Mesothelial cell of epicardium (in vitro differentiated cells): ENCODE measurements at places on chromosomes 13 and 19. TPM values are rescaled to one million over a fixed set of nuclear protein-coding genes. Genes with fewer than 3 reads are reported as not detected.

DNA sequence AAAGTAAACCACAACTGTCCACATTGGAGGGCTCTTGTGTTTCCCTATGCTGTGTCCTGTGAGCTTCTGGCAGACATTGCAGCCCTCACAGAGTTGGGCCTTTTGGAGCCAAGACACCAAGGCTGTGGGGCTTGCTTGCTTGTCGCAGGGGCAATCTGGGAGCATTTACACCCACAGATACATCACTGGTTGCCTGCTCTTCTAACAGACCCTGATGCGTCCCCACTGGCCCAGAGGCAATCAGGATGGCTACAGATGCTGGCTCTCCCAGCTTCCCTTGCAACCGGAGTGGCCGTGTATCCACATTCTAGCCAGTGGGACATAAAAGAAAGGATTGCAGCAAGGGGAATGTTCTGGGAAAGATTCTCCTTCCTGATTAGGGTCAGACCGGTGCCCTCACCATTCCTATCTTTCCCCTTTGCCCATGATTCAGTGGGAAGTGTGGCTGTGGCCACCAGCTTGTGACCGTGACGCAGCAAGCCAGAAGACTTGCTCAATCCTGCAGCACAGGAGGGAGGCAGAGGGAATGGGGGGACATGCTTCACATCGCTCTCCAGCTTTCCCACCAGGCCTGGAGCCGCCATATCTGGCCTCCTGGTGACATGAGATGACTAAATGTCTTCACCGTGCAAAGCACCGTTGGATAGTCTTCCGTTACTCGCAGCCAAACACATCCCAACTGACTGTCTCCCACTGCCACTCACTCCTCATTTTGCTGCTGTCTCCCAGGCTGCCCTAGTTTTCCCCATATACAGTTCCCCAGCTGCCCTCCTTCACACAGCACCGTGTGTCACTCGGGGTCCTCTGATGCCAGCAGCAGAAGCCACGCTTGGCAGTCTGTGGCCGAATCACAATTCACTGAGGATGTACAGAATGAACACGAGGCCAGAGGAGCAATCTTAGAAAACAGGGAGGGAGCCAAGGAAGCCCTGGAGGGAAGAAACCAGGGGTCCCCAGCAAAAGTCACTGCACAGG is 151.0 kb downstream of the DPF1 start:
- peaks cover 13% of the 10 kb centered on the region for H3K36me3 ChIP-seq
- no peak overlapping the region for H3K27ac ChIP-seq
- H3K4me3 ChIP-seq, result no peak overlapping the region
- no peaks in the 10 kb centered on the region for H3K27me3 ChIP-seq
- peaks cover 3% of the 10 kb centered on the region for H3K4me1 ChIP-seq

GARIN5A gene
- total RNA-seq, result 10.1 to 12.7 TPM (median 11.5 TPM) in 3 replicates

NUDT15 gene
- 10.4 to 10.8 TPM (median 10.6 TPM) in 3 replicates for total RNA-seq

DNA sequence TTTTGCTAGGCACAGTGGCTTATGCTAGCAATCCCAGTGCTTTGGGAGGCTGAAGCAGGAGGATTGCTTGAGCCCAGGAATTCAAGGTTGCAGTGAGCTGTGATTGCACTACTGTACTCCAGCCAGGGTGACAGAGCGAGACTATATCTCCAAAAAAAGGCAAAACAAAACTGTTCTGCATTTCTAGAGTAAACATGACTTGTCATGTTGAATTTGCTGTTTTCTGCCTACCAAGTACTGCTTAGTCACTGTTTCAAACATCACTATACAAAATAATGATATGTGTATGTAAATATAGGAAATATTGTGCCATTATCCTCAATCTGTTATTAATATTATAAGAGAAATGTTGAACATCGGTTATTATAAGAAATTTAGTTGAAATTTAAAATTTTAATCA is 9.2 kb downstream of the RFC3 start:
- no peak for DNase-seq
- H3K4me3 ChIP-seq, result no peak overlapping the region
- no peaks in the 10 kb centered on the region for H3K4me1 ChIP-seq
- peaks cover 2% of the 10 kb centered on the region for H3K36me3 ChIP-seq

DNA sequence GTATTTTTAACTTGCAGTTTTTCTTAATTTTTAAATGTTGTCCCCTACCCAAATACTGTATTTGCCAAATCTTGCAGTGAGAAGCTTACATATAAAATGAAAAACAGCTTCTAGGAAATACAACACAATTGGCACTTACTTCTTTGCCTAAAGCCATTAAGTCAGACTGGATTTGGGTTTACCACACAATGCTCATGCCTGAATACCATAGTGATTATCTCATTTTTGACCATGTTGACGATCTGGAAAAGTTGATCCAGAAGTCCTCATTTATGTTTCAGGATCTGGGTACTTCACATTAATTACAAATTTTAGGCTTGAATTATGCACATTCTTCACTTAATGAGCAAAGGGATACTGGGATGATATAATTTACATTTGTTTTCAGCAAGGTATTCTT is 2.4 kb downstream of the RNF6 start:
- H3K36me3 ChIP-seq, result peaks cover 18% of the 10 kb centered on the region
- H3K4me3 ChIP-seq, result peak overlapping the region; percentile 100

MUC16 gene
- 0.60 to 1.1 TPM (median 0.66 TPM) in 3 replicates for total RNA-seq

- DNase-seq, result no peak
- H3K36me3 ChIP-seq, result peaks cover 62% of the 10 kb centered on the region
- peak overlapping the region; percentile 98 for H3K27ac ChIP-seq
- no peaks in the 10 kb centered on the region for H3K27me3 ChIP-seq
- peaks cover 18% of the 10 kb centered on the region for H3K4me1 ChIP-seq
- H3K4me3 ChIP-seq, result peak overlapping the region; percentile 94
Measured at GRCh38 chr19:52028780-52029123, 573 bp upstream of the ZNF614 start.

GRCh38 chr19:35468637-35469036 is 20.6 kb downstream of the FFAR2 start:
- H3K36me3 ChIP-seq, result no peaks in the 10 kb centered on the region
- H3K27ac ChIP-seq, result no peak overlapping the region
- no peak overlapping the region for H3K4me3 ChIP-seq

DNA sequence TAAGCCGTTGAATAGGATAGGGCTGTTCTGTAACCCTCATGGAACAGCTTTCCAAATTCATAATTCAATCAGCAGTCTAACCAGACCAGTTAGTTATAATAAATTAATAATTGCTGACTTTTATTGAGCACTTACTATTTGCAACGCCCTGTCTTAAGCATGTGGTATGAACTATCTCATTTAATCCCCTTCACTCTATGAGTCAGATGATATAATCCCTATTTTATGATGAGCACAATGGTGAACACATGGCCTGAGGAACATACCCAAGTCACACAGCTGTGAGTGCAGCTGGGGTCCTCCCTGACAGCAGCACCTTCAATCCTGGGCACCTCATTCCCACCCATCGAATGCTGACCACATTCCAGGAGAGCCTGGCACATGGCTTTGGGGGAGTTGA is 28.0 kb upstream of the SACS start:
- no peaks in the 10 kb centered on the region for H3K27me3 ChIP-seq
- no peak overlapping the region for H3K4me3 ChIP-seq
- no peaks in the 10 kb centered on the region for H3K36me3 ChIP-seq
- DNase-seq, result no peak
- H3K4me1 ChIP-seq, result peaks cover 35% of the 10 kb centered on the region

- no peaks in the 10 kb centered on the region for H3K27me3 ChIP-seq
- H3K27ac ChIP-seq, result peak overlapping the region; percentile 90
- H3K4me3 ChIP-seq, result peak overlapping the region; percentile 47
- H3K4me1 ChIP-seq, result peaks cover 55% of the 10 kb centered on the region
- H3K36me3 ChIP-seq, result peaks cover 8% of the 10 kb centered on the region
- no peak for DNase-seq
Measured at GRCh38 chr13:113493315-113493951, 2.9 kb upstream of the DCUN1D2 start.

ZNF433 gene
- total RNA-seq, result 16.5 to 20.6 TPM (median 16.5 TPM) in 3 replicates

DNA sequence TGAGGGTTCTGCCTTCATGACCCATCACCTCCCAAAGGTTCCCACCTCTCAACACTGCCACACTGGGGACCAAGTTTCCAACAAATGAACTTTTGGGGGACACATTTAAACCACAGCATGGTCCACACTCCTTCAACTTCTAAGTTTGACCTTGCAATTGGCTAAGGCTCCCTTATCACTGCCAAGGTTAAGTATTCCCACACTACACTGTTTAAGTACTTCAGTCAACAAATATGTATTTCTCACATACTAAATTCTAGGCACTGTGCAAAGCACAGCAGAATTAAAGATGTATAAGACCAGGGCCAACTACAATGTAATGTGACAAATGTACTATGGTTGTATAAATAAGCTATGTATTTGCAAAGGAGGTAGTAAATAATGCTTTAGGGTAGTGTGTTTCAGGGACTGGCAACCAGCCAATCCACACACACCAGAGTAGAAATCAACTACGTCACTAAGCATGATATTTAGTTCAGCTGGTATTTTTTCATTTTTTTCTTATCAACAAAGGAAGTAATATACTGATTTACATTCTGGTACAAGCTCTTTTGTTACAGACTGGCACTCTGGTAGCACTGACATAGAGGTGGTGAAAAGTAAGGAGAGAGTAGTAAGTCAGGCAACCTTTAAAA is 12.2 kb downstream of the NUFIP1 start:
- no peak overlapping the region for H3K4me3 ChIP-seq
- H3K27ac ChIP-seq, result no peak overlapping the region
- no peaks in the 10 kb centered on the region for H3K27me3 ChIP-seq
- H3K36me3 ChIP-seq, result peaks cover 13% of the 10 kb centered on the region
- H3K4me1 ChIP-seq, result peaks cover 2% of the 10 kb centered on the region

DNA sequence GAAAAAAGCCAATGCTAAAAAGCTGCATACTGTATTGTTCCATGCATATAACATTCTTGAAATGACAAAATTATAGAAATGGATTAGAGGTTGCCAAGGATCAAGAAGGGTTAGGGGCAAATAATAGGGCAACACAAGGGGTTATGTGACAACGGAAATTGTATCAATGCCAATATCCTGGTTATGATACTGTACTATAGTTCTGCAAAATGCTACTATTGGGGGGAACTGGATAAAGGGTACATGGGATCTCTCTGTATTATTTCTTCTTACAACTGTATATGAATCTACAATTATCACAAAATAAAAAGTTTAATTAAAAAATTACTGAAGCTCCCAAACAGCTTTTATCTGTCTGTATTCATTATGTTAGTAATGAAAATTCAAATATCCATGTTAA is 31.9 kb downstream of the LNX2 start:
- no peaks in the 10 kb centered on the region for H3K27me3 ChIP-seq
- peaks cover 6% of the 10 kb centered on the region for H3K4me1 ChIP-seq
- H3K36me3 ChIP-seq, result peaks cover 5% of the 10 kb centered on the region
- no peak overlapping the region for H3K27ac ChIP-seq
- H3K4me3 ChIP-seq, result no peak overlapping the region
- DNase-seq, result no peak

GRCh38 chr13:97879646-97880310 is 73.7 kb upstream of the IPO5 start:
- H3K4me1 ChIP-seq, result peaks cover 33% of the 10 kb centered on the region
- H3K4me3 ChIP-seq, result no peak overlapping the region
- no peaks in the 10 kb centered on the region for H3K36me3 ChIP-seq
- DNase-seq, result no peak
- H3K27me3 ChIP-seq, result no peaks in the 10 kb centered on the region

GRCh38 chr13:91142572-91142971 is 204.9 kb upstream of the MIR17HG start:
- H3K36me3 ChIP-seq, result no peaks in the 10 kb centered on the region
- peak overlapping the region; percentile 60 for H3K27ac ChIP-seq
- H3K4me3 ChIP-seq, result no peak overlapping the region
- peaks cover 31% of the 10 kb centered on the region for H3K4me1 ChIP-seq
- no peak for DNase-seq
- no peaks in the 10 kb centered on the region for H3K27me3 ChIP-seq

DNA sequence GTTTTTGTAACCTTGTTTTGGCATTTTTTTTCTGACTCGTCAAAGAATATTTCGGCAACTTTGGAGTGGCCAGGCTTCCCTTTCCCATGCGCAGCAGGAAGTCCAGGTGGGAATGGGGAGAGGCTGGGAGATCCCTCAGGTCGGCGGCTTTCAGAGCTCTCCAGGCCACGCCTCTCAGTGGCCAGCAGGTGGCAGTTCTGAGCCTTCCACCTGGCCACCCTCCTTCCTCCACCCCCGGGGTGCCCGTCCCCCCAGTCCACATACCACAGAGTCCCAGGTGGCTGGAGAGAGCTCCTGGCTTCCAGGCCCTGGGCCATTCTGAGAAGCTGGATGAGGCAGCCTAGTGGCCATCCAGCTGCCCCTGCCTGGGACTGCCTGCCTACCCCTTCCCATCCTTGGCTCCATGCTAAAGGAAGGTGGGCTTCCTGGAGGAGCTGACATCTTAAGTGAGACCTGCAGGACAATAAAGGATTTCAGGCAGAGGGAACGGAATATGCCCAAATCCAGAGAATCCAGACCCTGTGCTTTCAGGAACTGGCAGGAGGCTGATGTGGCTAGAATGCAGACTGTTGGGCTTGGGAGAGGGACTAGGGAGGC is 46.3 kb downstream of the CCNE1 start:
- DNase-seq, result no peak
- H3K4me1 ChIP-seq, result no peaks in the 10 kb centered on the region
- no peaks in the 10 kb centered on the region for H3K36me3 ChIP-seq
- no peak overlapping the region for H3K27ac ChIP-seq
- peaks cover 12% of the 10 kb centered on the region for H3K27me3 ChIP-seq

DNA sequence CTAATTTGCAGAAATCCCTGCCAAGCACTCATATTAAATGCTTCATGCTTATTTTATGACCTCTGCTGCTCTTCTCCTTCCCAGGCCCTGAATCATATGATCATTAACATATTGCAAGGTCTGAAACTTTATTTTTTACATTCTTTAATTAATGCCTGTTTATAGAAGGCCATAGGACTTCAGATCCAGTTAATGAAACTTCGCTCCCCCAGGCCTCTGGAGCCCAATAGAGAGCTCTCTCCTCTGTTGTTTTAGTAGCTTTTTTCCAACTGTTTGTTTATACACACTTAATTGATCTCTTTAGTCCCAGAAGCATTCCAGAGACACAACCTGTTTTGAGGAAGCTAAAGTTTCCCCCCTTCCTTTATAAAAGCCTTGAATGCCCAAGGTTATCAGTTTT is 68.3 kb downstream of the DACH1 start:
- no peak overlapping the region for H3K4me3 ChIP-seq
- H3K27me3 ChIP-seq, result no peaks in the 10 kb centered on the region
- H3K27ac ChIP-seq, result peak overlapping the region; percentile 7
- peaks cover 3% of the 10 kb centered on the region for H3K36me3 ChIP-seq
- no peak for DNase-seq

DNA sequence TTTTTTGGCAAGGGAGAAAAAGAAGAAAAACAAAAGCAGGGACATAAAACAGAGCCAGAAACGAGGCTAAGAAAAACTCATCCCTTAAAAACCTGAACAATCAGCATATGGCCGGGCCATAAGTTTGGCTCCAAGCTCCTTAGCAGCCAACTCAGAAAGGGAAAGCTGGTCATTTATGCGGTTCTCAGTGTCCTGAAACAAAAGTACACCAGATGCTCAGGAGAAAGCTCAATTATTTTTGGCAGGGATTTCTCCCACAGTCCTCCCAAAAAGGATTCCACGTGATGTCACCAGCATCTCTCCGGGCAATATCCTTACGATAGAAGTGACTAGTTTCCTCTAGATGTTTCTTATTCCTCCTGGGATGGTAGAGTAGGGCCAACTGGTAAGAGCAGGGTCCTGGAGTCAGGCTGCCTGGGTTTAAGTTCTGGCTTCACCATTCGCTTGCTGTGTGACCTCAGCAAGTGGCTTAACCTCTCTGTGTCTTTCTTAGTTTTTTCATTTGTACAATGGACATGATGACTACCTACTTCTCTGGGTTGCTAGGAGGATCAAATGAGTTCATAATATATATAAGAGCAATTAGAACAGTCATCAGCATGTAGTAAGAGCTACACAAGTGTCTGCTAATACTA is 34.0 kb downstream of the PIN1 start:
- no peak overlapping the region for H3K27ac ChIP-seq
- peaks cover 8% of the 10 kb centered on the region for H3K36me3 ChIP-seq
- no peak overlapping the region for H3K4me3 ChIP-seq
- no peaks in the 10 kb centered on the region for H3K4me1 ChIP-seq
- no peaks in the 10 kb centered on the region for H3K27me3 ChIP-seq
- no peak for DNase-seq
